Fibroblast of lung (primary cell): ENCODE measurements at places on chromosomes 1 and 21. TPM values are rescaled to one million over a fixed set of nuclear protein-coding genes. Genes with fewer than 3 reads are reported as not detected.

DNA sequence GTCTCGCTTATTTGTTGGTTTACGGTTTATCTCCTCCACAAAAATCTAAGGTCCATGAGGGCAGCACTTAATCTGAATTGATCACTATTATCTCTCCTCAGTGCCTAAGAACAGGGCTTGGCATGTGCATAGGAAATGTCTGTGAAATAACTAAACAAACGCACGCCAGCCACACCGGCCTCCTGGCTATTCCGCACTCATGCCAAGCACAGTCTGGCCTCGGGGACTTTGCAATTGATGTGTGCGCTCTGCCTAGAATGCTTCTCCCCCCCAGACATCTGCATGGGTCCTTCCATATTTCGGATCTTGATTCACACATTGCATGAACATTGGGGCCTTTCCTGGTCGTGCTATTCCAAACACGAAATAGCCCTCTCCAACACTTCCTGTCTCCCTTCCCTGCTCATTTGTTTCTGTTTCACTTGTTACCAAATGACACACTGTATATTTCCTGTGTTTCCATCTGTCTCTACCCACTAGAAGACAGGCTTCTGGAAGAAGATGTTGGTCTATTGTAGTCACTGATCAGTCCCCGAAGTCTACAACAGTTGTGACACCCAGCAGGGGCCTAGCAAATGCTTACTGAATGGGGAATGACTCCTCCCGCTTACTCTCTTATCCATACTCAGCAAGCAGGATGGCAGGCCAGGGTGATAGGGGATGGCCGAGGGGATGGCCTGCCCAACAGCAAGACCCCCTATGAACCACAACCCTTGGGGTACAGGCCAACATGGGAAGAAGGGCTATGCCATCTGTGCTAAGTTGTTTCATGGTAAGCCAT lies 93.9 kb downstream of the GLIS1 start:
- DNase-seq: no peak
- no peaks in the 10 kb centered on the region for H3K4me1 ChIP-seq
- no peak overlapping the region for H3K4me3 ChIP-seq
- H3K36me3 ChIP-seq: no peaks in the 10 kb centered on the region
- H3K27me3 ChIP-seq: peaks cover 4% of the 10 kb centered on the region

GRCh38 chr1:7407980-7408770 lies 362.9 kb upstream of the VAMP3 start:
- H3K27me3 ChIP-seq: no peaks in the 10 kb centered on the region
- H3K27ac ChIP-seq: no peak overlapping the region
- no peak for DNase-seq
- no peaks in the 10 kb centered on the region for H3K4me1 ChIP-seq
- no peaks in the 10 kb centered on the region for H3K36me3 ChIP-seq

Gene ZZZ3
- 79.1 and 111 TPM in 2 replicates for total RNA-seq

DNA sequence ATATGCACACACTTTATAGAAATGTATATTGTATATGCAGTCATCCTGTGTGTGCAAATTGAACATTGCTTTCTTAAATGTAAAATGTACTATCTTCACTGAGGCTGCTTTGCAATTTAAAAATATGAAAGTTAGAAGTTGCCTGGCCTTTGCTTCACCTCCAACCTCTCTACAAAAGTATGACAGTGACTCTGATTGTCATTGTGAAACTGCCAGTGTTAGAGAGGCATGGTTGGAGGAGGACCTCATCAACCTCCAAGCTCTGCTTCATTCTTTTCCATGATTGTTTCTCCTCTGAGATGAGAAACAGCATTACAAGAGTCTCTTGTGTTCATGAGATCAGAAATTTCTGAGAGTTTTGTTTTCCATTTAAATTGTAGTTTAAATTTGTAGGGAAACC lies 185.5 kb downstream of the ZC3H11B start:
- no peak overlapping the region for H3K4me3 ChIP-seq
- peaks cover 3% of the 10 kb centered on the region for H3K4me1 ChIP-seq
- no peaks in the 10 kb centered on the region for H3K27me3 ChIP-seq
- DNase-seq: no peak

DNA sequence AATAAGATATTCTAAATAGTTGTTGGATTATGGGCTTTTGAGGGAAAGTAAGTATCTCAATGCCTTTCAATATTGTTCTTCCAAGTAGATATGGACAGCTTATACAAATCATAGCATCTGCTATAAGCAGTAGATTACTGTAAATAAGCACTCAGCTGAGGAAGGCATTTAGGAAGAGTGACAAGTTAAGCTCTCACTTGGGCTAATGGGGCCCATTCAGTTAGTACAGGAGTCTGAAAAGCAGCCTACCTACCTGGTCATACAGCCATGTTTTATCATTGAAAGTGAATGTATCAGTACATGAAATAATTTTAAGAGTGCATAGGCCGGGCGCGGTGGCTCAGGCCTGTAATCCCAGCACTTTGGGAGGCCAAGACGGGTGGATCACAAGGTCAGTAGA lies 73.1 kb downstream of the APP start:
- DNase-seq: no peak
- H3K27me3 ChIP-seq: no peaks in the 10 kb centered on the region
- H3K4me3 ChIP-seq: no peak overlapping the region
- no peaks in the 10 kb centered on the region for H3K36me3 ChIP-seq
- H3K4me1 ChIP-seq: no peaks in the 10 kb centered on the region
- no peak overlapping the region for H3K27ac ChIP-seq

- DNase-seq: peak; percentile 18
- H3K36me3 ChIP-seq: no peaks in the 10 kb centered on the region
- peaks cover 8% of the 10 kb centered on the region for H3K4me1 ChIP-seq
- no peak overlapping the region for H3K27ac ChIP-seq
Observed at GRCh38 chr1:78072216-78072615, 26.4 kb downstream of the GIPC2 start.

- H3K4me1 ChIP-seq: no peaks in the 10 kb centered on the region
- no peaks in the 10 kb centered on the region for H3K36me3 ChIP-seq
- H3K27me3 ChIP-seq: no peaks in the 10 kb centered on the region
- no peak overlapping the region for H3K27ac ChIP-seq
Observed at GRCh38 chr21:40733024-40733397, 113.9 kb downstream of the DSCAM start.

DNA sequence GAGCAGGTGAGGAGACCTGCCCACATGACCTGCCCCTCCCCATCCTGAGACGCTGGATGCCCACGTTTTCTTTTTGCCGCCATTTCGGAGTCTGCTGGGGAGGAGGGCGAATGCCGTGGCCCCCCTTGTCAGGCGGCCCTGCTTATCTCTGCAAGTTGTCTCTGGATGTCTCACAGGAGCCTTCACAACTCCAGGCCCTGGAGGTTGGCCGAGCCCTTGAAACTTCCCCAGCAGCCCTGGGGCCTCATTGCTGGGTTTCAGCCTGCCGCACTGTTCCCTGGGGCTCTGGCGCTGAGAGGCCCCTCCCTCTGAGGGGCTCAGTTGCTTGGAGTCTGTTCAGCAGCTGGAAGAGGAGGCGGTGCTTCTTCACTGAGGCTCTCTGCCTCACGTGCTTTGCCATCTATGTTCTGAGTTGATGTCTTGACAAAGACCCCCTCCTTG lies 29.8 kb upstream of the ZBTB21 start:
- peak overlapping the region; percentile 98 for H3K27ac ChIP-seq
- peak; percentile 81 for DNase-seq
- no peaks in the 10 kb centered on the region for H3K27me3 ChIP-seq
- H3K4me1 ChIP-seq: peaks cover 28% of the 10 kb centered on the region
- no peaks in the 10 kb centered on the region for H3K36me3 ChIP-seq

GRCh38 chr1:196567238-196567637 lies 41.0 kb downstream of the KCNT2 start:
- no peaks in the 10 kb centered on the region for H3K4me1 ChIP-seq
- H3K27ac ChIP-seq: no peak overlapping the region
- no peak overlapping the region for H3K4me3 ChIP-seq
- no peak for DNase-seq

Gene MATN1
- total RNA-seq: 0.26 TPM in 1 of 2 replicates, not detected in the other

DNA sequence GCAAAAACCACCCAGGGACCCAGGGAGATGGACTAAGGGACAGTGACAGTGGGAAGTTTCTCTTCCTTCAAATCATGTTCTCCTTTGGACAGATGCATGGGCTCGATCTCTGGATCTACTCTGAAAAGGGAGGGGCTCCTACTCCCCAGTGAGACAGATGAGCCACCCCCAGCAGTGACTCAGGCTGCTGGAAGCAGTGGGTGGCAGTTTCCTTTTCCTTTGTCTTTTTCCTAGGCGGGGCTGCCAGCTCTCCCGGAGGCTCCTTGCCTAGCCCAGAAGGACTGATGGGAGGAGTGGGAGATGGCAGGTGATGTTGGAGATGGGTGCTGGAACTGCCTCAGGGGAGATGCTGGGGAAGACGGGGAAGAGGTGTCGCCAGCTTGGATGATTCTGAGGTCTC lies 41.0 kb upstream of the IGSF21 start:
- no peak for DNase-seq
- no peak overlapping the region for H3K27ac ChIP-seq
- no peaks in the 10 kb centered on the region for H3K36me3 ChIP-seq
- no peak overlapping the region for H3K4me3 ChIP-seq

Gene CFAP74
- 0.26 TPM in 1 of 2 replicates, not detected in the other for total RNA-seq

Gene DRAM2
- 107 and 115 TPM in 2 replicates for total RNA-seq

- peak; percentile 32 for DNase-seq
- no peak overlapping the region for H3K27ac ChIP-seq
- H3K4me1 ChIP-seq: peaks cover 6% of the 10 kb centered on the region
- no peak overlapping the region for H3K4me3 ChIP-seq
- H3K36me3 ChIP-seq: no peaks in the 10 kb centered on the region
Observed at GRCh38 chr1:174005032-174005431, 17.1 kb downstream of the RC3H1 start.

DNA sequence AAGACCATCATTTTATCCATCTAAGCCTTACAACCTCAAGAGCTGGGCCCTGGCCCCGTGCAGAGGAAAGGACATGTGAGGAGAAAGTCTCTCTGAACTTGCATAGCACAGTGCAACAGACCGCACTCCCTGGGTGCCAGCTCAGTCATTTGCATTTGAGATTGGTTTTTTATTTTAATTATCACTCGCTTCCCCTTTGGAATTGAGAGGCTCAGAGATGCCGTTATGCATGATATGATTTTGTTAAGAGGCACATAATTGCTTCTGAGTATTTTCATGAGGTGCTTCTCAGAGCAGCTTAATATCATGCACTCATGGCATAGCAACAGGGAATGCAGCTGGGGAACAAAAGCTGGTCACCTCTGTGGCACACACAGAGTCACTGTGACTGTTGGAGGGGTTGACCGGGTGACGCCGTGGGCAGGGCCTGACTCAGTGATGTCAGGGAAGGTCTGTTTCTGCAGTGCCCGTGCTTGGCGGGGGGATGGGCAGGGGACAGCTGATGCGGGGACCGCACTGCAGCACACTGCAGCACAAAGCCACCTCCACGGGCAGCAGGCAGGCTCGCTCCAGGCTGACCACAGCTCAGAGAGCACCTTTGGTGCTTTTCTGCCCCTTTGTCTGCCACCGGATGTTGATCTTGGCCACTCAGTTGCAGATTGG lies 43.2 kb upstream of the VAMP3 start:
- DNase-seq: no peak
- H3K4me1 ChIP-seq: no peaks in the 10 kb centered on the region
- H3K27ac ChIP-seq: no peak overlapping the region
- no peaks in the 10 kb centered on the region for H3K27me3 ChIP-seq
- H3K36me3 ChIP-seq: no peaks in the 10 kb centered on the region
- no peak overlapping the region for H3K4me3 ChIP-seq

GRCh38 chr1:172738389-172738788 lies 79.5 kb downstream of the FASLG start:
- H3K27me3 ChIP-seq: no peaks in the 10 kb centered on the region
- DNase-seq: no peak
- H3K4me1 ChIP-seq: peaks cover 5% of the 10 kb centered on the region
- no peaks in the 10 kb centered on the region for H3K36me3 ChIP-seq
- H3K4me3 ChIP-seq: no peak overlapping the region
- H3K27ac ChIP-seq: no peak overlapping the region

Gene MYCL
- under 0.01 and 0.26 TPM in 2 replicates for total RNA-seq

Gene NR1I3
- total RNA-seq: not detected in 2 replicates

- no peak for DNase-seq
- no peaks in the 10 kb centered on the region for H3K4me1 ChIP-seq
- no peaks in the 10 kb centered on the region for H3K36me3 ChIP-seq
- no peak overlapping the region for H3K27ac ChIP-seq
- H3K27me3 ChIP-seq: no peaks in the 10 kb centered on the region
Observed at GRCh38 chr1:204961765-204962419, 81.1 kb upstream of the CNTN2 start.

- H3K36me3 ChIP-seq: no peaks in the 10 kb centered on the region
- H3K4me3 ChIP-seq: no peak overlapping the region
- H3K4me1 ChIP-seq: no peaks in the 10 kb centered on the region
- no peak overlapping the region for H3K27ac ChIP-seq
- H3K27me3 ChIP-seq: no peaks in the 10 kb centered on the region
Observed at GRCh38 chr1:169443923-169444322, 16.6 kb upstream of the CCDC181 start.

Gene HENMT1
- total RNA-seq: 3.0 and 4.1 TPM in 2 replicates

DNA sequence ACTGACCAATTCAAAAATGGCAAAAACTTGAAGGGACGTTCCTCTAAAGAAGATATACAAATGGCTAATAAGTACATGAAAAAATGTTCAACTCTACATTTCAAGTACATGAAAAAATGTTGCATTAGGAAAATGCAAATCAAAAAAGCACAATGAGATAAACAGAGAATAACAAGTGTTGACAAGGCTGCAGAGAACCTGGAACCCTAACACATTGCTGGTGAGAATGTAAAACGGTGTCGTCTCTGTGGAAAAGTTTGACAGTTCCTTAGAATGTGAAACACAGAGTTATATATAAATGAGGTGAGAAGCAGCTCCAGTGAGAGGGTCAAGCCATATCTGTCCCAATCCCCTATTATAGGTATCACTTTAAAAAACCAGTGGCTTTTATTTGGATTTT lies 44.6 kb upstream of the RBM34 start:
- no peaks in the 10 kb centered on the region for H3K4me1 ChIP-seq
- H3K27ac ChIP-seq: no peak overlapping the region
- H3K36me3 ChIP-seq: peaks cover 4% of the 10 kb centered on the region
- no peaks in the 10 kb centered on the region for H3K27me3 ChIP-seq
- no peak for DNase-seq

- peak overlapping the region; percentile 90 for H3K27ac ChIP-seq
- H3K27me3 ChIP-seq: no peaks in the 10 kb centered on the region
- H3K36me3 ChIP-seq: no peaks in the 10 kb centered on the region
- peaks cover 4% of the 10 kb centered on the region for H3K4me1 ChIP-seq
- peak overlapping the region; percentile 80 for H3K4me3 ChIP-seq
- peak; percentile 97 for DNase-seq
Observed at GRCh38 chr1:78005755-78006154, 1.0 kb downstream of the DNAJB4 start.

DNA sequence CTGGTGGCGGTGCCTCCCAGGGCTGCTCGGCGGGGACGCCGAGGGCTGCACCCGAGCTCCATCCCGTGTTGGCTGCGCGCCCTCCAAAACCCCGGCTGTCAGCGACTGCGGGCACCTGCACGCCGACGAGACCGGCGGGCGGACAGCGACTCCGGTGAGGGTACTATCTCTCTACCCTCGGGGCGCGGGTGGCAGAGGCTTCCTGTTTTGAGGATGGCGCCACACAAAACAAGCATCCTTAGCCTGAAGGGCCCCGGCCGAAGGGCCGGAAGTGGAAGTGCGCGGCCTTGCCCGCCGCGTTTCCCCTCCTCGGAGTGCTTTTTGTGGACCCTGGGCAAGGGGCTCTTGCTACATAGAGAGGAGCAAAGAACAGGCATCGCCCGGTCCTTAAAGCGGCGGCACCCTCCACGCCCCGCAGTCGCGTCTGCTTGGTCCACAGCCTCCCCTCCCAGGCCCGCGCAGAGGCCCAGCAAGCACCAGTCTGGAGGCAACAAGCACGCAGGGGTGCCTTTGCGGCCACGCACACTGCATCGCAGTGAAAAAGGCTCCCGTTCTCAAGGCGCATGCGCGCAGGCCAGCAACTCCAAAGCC lies 561 bp upstream of the COQ8A start:
- H3K36me3 ChIP-seq: no peaks in the 10 kb centered on the region
- H3K4me3 ChIP-seq: peak overlapping the region; percentile 81
- H3K27ac ChIP-seq: peak overlapping the region; percentile 87
- H3K4me1 ChIP-seq: peaks cover 7% of the 10 kb centered on the region
- H3K27me3 ChIP-seq: no peaks in the 10 kb centered on the region

Gene CFHR4
- total RNA-seq: not detected in 2 replicates
